ENCODE measurements at places on chromosomes 16 and 17.

- no peak for DNase-seq
Measured at GRCh38 chr17:6244796-6245195, 174.6 kb downstream of the WSCD1 start.

- DNase-seq, result no peak
Measured at GRCh38 chr17:19260958-19261357, 23.8 kb downstream of the EPN2 start.

- no peak for DNase-seq
Measured at GRCh38 chr17:80718428-80718827, 173.8 kb downstream of the RPTOR start.

GRCh38 chr17:40621578-40621977, 26.0 kb downstream of the SMARCE1 start:
- no peak for DNase-seq

DNA sequence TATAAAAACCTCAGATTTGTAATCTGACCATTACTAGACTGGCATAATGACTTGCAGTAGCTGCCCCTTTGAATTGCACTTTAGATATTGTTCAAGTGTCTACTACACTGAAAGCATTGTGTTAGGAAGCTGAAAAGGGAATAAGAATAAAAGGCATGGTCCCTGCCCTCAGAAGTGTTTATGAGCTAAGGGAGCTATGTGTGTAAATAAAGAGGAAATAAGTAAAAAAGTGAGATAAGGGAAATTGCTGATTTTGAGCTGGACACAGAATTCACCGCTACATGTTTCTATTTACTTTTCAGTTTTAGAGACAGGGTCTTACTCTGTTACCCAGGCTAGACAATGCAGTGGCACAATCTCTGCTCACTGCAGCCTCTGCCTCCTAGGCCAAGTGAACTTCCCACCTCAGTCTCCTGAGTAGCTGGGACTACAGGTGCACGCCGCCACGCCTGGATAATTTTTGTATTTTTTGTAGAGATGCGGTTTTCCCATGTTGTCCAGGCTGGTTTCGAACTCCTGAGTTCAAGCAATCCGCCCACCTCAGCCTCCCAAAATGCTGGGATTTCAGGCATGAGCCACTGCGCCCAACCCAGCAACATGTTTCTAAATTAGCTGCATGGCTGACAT, 57.0 kb downstream of the GRB2 start:
- DNase-seq, result no peak

- DNase-seq, result no peak
Measured at GRCh38 chr17:16298140-16298662, 55.1 kb downstream of the CENPV start.

- DNase-seq, result no peak
Measured at GRCh38 chr17:28733346-28733745, 4.8 kb downstream of the NEK8 start.

- DNase-seq, result no peak
Measured at GRCh38 chr17:30956764-30957374, 14.0 kb upstream of the RNF135 start.

GRCh38 chr17:74117999-74118421, 85.5 kb upstream of the RPL38 start:
- DNase-seq, result no peak

GRCh38 chr16:81181013-81181720, 57.3 kb upstream of the BCO1 start:
- DNase-seq, result no peak

- peak; percentile 67 for DNase-seq
Measured at GRCh38 chr17:47802341-47803022, 19.1 kb downstream of the OSBPL7 start.

DNA sequence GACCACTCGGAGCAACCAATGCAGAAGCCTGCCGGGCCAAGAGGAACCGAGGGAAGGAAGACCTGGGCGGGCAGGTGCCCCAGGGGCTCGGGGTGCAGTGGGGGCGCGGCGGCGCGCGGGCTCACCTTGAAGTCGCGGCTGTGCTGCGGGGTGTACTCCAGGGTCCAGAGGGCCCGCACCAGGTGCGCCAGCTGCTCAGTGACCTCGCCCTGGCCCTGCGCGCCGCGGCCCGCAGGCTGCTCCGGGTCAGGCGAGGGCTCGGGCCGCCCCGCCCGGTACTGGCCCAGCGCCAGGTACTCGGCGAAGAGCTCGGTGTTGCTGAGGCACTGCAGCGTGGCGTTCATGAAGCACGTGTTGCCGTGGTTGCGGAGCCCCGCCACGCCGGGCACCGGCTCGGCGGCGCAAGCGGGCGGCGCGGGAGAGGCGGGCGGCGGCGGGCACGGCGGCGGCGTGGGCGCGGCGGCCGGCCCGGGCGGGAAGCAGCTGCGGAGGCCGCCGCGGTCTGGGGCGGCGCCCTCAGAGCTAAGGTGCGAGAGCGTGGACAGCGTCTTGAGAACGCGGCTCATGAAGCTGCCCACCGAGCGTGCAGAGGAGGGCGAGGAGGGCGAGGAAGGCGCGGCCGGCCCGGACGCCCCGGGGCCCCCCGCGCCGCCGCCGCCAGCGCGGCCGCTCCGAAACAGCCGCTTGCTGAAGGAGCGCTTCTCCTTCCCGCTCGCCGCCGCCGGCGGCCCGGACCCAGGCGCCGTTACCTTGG, 562 bp downstream of the USP31 start:
- DNase-seq, result peak; percentile 70

DNA sequence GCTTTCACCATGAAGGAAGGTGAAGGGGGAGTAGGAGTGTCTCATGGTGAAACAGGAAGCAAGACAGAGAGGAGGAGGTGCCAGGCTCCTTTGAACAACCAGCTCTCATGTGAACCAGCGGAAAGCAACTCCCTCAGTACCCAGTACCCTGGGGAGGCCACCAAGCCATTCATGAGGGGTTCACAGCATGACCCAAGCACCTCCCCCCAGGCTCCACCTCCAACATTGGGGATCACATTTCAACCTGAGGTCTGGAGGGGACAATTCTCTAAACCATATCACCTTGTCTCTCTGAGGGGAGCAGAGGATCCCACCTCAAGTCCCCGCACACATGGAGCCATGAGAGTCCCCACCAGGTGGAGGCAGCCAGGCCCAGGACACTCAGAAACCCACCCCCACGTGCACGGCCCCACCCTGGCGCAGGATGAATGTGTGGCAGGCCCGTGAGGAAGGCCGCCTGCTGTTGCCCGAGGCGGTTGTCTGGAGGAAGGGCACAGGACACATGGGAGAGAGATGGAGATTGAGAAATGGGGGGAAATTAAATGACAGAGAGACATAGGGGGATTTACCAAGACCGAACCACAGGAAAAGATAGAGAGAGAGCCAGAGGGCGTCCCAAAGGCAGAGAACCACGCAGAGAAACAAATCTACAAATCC, 85.9 kb downstream of the TMEM132E start:
- DNase-seq, result peak; percentile 16

- no peak for DNase-seq
Measured at GRCh38 chr17:72717276-72717675, 375.2 kb downstream of the SLC39A11 start.

GRCh38 chr17:8628609-8629169, 1.8 kb downstream of the MYH10 start:
- DNase-seq, result no peak

DNA sequence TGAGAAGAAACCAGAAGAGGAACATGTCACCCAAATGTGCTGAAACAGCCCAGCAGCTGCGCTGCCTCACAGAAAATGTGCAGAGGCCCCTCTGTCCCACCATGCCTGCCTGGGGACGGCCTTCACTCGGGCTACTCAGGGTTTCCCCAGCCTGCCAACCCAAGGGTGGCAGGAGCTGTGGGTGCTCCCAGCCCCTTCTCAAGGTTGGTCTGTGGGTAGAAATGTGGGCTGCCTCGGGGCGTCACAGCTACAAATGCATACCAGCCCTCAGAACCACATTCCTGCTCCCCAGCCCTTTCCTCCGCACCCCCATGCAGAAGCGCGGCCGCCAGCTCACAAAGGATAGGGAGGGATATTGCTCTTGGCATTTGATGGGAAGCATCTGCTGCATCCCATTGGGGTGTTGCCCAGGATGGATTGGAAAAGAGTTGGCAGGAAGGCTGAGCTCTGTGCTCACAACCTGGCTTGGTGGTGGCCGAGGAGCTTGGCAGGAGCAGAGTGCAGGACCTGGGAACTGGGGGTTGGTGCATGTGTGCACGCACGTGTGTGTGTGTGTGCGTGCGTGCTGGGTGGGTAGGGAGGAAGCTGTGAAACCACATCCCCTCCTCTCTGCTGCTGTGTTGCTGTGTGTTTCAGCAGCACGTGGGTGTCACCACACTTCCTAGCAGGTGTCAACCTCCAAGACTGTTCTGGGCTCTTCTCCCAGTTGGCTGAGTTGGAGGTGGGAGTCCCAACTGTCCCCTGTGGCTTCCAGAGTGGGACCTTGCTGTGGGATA, 304.4 kb downstream of the SEC14L1 start:
- peak; percentile 83 for DNase-seq

DNA sequence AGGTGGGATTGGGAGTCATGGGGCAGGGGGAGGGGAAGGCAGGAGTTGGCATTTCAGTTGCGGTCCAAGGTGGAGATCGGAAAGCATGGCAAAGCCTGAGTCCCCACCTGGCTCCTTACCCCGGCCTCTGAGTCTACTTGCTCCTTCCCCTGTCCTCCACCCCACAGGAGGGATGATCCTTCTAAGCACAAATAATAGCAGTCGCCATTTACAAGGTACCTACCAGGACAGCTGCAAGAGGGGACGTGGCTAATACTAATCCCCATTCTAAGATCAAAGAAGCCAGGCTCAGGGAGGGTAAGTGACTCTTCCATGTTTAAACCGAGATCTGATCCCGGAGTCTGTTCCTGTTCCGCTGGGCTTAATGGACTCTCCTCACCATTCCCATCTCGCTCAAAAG, 396.3 kb downstream of the SLC39A11 start:
- DNase-seq, result no peak

- DNase-seq, result no peak
Measured at GRCh38 chr17:65046236-65046635, 10.3 kb downstream of the GNA13 start.

GRCh38 chr16:77637940-77638339, 84.4 kb upstream of the NUDT7 start:
- DNase-seq, result no peak

GRCh38 chr16:71526111-71526631, at the start of gene CHST4:
Gene CHST4, plus strand, starts transcription at chr16:71526426. Its CDS starts 10,252 bp downstream, at chr16:71536678.
- DNase-seq, result no peak

GRCh38 chr17:73592501-73592961, 51.7 kb downstream of the SDK2 start:
- DNase-seq, result peak; percentile 24

GRCh38 chr16:69083306-69083941, 22.0 kb upstream of the HAS3 start:
- DNase-seq, result no peak

GRCh38 chr17:71192039-71192555, 928.7 kb upstream of the SOX9 start:
- no peak for DNase-seq

DNA sequence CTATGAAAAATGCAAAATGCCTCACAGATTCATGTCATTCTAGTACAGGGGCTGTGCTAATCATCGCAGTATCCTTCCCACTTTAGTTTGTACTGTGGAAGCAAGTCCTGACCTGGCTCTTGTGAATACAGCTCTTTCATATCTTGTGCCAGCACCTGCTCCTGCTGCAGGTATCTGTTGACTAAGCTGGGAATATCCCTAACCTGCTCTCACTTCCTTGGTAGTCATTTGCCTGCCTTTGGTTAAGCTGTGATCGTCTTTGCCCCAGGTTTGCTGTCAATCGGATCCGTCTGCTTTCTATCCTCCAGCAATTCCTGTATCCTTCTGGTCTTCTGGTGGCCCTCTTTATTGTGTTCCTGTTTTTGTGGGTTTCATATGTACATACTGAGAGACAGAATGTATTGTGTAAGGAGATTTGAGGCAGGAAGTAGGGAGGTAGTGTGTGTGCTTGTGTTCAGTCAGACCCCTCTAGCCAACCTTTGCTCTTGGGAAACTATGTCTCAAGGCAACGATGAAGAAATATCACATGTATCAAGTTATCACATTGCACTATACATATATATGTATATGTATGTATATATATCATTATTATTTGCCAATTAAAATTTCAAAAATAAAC, 7.7 kb upstream of the GINS3 start:
- no peak for DNase-seq

Measured in activated naive CD4-positive, alpha-beta T cell treated with anti-CD3 and anti-CD28 coated beads, Interleukin-2, amount 50 U/mL, for 16 hours (primary cell).